ENCODE measurements at places on chromosomes 5 and 9.

DNA sequence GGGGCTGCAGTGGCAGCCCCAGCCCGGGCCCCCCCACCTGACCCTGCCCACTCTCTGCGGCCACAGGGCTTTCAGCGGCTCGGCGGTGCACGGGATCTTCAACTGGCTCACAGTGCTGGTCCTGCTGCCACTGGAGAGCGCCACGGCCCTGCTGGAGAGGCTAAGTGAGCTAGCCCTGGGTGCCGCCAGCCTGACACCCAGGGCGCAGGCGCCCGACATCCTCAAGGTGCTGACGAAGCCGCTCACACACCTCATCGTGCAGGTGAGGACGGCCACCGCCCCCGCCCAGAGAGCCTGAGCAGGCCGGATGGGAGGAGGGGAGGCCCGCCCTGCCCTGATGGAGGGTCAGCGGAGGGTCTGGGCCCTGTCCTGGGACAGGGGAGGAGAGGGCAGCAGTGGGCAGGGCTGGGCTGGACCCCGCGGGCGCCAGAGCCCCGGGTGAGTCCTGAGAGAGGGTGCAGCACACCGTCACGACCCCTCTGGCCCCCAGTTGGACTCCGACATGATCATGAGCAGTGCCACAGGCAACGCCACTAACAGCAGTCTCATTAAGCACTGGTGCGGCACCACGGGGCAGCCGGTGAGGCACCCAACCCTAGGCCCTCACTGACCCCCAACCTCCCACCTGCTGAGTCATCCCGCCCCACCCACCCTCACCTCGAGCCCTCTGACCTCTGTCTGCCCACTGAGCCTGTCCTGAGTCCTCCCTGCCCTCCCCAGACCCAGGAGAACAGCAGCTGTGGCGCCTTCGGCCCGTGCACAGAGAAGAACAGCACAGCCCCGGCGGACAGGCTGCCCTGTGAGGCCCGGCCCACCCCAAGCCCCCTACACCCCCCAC, 2.7 kb downstream of the SLC34A3 start:
- DNase-seq: no peak

- DNase-seq: no peak
Observed at GRCh38 chr9:109775516-109775915, 4.5 kb upstream of the PALM2AKAP2 start.

GRCh38 chr5:131081913-131082488, 83.1 kb downstream of the HINT1 start:
- no peak for DNase-seq

GRCh38 chr5:38151878-38152277, 106.5 kb upstream of the EGFLAM start:
- DNase-seq: no peak

- no peak for DNase-seq
Observed at GRCh38 chr5:98354922-98355321, 418.5 kb upstream of the RGMB start.

- no peak for DNase-seq
Observed at GRCh38 chr5:62593331-62593730, 14.7 kb downstream of the LRRC70 start.

DNA sequence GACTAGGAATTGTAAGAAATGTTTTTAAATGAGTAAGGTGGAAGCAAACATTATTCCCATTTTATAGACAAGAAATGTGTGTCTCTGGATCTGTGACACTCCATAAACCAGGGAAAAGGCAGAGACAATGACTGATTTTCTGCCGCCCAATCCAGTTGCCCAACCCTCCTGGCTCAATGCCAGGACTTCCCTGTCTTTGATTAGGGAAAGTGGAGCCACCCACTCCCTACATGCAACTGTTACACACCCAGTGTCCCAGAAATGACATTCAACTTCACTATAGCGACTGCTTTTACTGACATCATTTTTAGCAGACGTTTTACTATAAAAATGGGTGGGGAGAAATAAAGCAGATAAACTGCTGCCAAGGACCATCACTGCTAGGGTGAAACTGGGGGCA, 79.7 kb downstream of the THBS4 start:
- DNase-seq: no peak

- DNase-seq: no peak
Observed at GRCh38 chr5:139692679-139693308, 44.6 kb downstream of the CXXC5 start.

- DNase-seq: no peak
Observed at GRCh38 chr5:95697781-95698681, 15.2 kb upstream of the SPATA9 start.

- DNase-seq: no peak
Observed at GRCh38 chr9:120900824-120901223, 23.8 kb upstream of the PHF19 start.

GRCh38 chr5:168153263-168153875, 138.1 kb upstream of the WWC1 start:
- no peak for DNase-seq

DNA sequence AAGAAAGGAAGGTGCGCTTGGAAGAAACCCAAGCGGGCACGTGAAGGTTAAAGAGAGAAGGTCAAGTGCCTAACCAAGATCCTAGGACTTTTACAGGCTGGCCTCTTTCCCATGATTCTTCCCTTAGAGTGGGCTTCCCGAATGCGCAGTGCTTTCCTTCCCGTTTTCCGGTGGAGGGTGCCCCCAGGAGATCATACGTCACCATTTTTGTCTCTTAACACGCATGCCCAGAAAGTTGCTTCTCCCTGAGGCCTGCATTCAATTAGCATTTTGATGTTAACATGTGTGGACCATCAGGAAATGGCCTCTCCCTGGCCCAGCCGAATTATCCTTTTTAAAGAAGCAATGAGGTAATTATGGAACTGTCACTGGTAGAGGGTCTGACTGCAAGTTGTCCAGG, 1.9 kb upstream of the RUSC2 start:
- DNase-seq: no peak

GRCh38 chr9:124873664-124874063, 11.7 kb downstream of the ARPC5L start:
- DNase-seq: no peak

GRCh38 chr9:794386-794785, 47.1 kb upstream of the DMRT1 start:
- no peak for DNase-seq

GRCh38 chr5:76404223-76405211, 1.4 kb downstream of the IQGAP2 start:
- no peak for DNase-seq

DNA sequence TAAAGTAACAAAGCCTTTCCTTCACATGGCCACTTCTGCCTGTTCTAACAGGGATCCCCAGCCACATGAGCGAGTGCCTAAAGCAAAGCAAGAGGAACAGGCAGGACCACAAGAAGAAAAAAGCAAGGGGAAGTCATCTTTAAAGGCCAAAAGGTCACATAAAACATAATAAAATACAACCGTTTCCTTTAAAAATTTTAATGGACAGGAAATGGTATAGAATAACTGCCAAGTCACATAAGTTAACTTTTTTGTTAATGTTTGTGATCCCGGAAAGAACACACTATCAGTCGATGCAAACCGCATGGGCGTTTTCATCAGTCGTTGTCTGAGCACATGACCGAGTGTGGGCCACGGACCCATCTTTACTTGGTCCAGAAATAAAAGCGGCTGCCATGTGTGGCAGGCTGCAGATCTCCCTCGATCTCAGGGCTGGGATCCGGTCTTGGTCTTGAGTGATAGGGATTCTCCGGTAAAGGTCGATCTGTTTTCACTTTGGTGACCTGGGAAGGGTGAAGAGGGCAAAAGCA, 15.6 kb downstream of the NDUFA8 start:
- DNase-seq: no peak

GRCh38 chr5:87844449-87844848, 424.2 kb downstream of the TMEM161B start:
- DNase-seq: no peak

DNA sequence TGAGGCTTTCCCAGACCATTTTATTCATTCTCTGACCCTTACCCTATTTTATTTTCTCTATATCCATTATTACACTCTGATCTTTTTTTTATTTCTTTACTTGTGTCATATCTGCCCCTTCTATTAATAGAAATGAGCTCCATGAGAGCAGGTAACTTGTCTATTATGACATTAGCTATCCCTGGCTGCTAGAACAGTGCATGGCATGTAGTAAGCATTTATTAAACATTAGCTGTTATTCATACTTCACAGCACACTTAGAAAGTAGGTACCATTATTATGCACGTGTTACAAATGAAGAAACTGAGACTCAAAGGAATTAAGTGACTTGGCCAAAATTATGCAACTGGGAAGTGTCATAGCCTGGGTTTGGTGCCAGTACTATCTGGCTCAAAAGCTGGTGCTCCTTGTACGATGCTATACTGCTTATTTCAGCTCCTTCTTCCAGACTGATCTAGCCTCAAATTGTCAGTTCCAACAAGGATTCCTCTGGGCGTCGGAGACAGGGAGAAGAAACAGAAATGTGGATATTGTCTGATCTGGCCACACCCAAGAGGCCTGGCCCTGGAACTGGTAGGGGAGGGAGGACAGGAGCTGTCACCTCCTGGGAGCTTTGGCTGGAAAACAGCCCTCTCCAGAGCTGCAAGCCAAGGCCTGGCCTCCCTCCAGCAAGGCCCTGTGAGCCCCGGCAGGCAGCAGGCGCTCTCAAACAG, 10.8 kb upstream of the NIPAL4 start:
- no peak for DNase-seq

Measured in NCI-H2171 (cell line).